D341Med (cell line): ENCODE measurements at places on chromosomes 5 and 9.

DNA sequence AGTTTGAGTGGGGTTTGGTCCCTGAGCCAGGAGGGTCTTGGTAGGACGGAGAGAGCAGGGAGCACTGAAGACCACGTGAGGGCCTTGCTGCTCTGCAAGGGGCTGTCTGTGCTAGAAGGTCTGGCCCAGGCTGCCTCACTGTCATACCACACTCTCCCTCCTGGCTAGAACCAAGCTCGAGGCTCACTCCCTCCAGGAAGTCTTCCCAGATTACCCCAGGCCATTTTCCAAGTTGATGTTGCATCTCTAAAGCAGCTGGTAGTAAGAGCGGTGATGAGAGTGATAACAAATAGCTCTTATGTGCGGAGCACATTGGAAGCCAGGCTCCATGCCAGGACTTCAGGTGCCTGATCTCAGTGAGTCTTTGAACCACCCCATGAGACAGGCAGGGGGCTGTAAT lies 6.6 kb downstream of the MYMK start:
- DNase-seq: no peak

DNA sequence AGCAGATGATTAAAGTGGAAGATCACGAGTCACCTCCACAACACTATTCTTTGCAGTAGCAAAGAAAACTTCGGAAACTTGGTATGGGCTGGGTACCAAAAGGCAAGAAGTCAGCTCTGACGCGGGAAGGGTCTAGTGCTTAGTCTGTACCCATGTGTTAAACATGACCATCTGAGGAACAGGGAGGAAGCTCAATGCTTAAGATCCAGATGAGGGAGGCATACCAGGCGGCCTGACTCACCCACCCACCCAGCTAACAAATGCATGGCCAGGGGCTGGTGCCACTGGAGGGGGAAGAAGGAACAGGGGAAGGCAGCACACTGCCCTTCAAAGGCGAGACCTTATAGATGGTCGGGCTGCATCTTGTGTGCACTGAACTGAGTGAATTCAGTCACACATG lies 41.8 kb downstream of the CAMSAP1 start:
- DNase-seq: no peak

GRCh38 chr5:144484124-144484897 lies 313.6 kb downstream of the KCTD16 start:
- no peak for DNase-seq

- no peak for DNase-seq
These were observed 10.5 kb upstream of the TEX53 start for GRCh38 chr9:114668146-114668545.

DNA sequence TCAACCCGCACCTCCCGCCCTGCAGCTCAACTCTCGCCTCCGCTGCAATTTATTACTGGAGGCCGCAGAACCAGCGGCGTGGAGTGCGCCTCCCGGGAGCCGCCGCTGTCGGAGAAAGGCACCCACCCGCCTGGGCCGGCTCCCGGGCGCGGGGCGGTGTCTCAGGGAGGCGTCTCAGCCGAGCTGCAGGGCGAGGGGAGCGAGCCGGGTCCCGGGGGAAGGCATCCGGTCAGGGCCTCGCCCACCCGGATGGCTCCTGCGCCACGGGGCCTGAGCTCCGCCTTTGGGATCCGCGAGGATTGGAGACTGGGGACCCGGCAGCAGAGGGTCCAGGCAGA lies 32.9 kb downstream of the TSPAN17 start:
- no peak for DNase-seq

DNA sequence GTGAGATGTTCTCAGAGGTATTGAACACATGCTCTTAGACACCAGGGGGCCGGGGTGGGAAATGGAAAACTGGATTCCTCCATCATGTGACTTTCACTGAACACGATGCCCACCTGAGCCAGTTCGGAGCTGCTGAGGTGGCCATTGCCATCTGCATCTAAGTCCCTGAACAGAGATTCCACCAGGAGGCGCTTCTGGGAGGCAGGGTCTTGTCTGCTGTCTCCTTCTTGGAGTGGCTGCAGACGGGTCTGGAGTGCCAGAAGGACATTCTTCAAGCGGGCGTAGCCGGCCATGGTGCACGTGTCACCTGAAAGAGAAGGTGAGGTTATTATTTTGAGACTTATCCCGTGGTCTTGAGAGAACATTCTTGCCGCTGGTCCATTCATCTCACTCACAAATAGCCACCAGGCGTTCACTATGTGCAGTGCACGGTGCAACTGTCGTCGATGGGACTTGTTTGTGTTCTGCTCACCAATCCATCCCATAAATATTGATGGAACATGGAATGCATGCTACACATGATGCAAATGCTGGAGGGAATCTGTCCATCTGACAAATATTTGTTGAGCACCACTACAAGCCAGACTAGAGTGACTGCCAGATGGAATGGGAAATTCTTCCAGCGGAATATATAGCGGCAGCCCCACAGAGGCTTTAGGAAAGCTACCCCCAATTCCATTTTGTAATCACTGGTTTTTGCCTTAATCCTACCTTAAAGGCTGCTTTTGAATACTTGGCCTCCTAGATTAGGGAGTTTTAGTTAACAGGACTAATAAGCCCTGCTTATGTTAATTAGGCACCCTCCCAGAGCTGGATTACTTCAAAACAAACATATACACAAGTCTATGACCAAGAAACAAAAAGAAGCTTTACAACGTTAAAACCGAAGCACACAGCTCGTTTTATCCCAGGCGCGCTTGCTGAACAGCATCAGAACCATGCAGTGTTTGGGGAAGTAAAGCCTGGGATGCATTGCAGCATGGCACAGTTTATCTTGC lies 264.8 kb downstream of the HSPA4 start:
- peak; percentile 36 for DNase-seq
